Aorta (tissue), 5 donors: ENCODE measurements at places on chromosomes 2 and 18. TPM values are rescaled to one million over a fixed set of nuclear protein-coding genes. Genes with fewer than 3 reads are reported as not detected.

- H3K27ac ChIP-seq = no peak overlapping the region
- H3K4me1 ChIP-seq = no peaks in the 10 kb centered on the region
- H3K27me3 ChIP-seq = no peaks in the 10 kb centered on the region
- no peaks in the 10 kb centered on the region for H3K36me3 ChIP-seq
- no peak overlapping the region for H3K4me3 ChIP-seq
Observed at GRCh38 chr2:219155054-219155644, 5.5 kb downstream of the NHEJ1 start.

GRCh38 chr2:234245945-234246344, 195.4 kb downstream of the SPP2 start:
- no peak for DNase-seq
- H3K4me3 ChIP-seq = no peak overlapping the region
- no peaks in the 10 kb centered on the region for H3K36me3 ChIP-seq

DNA sequence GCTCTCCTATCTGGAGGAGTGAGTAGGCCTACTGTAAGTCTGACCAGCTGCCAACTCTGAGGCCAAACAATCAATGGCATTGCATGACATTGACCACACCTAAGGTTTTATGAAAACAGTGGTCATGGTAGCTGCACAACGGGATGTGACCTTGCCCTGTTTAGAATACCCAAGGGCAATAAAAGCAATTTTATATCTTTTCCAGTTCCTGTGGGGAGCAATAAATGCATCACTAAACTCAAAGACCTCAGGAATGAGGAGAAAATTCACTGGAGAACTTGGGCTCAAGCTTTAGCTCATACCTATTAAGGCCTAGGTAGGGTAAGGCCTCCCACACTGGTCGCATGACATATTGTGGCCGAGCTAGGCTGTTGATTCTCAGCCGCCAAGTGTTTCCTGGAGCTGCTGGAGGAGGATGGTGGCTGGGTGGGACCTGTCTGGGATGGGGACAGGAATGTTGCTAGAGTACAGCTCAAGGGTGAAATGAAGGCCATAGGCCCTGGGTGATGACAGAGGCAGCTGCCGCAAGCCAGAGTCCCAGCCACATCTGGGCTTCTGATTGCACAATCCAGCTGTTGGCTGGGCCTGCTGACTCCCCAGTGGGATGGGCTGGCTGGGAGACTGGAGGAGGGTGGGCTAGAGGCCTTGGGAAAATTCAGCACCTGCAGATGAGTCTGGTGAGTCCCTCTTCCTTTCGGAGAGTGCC, 313.7 kb downstream of the CYP26B1 start:
- DNase-seq = no peak
- H3K27me3 ChIP-seq = no peaks in the 10 kb centered on the region
- no peaks in the 10 kb centered on the region for H3K4me1 ChIP-seq
- H3K4me3 ChIP-seq = no peak overlapping the region

Gene CD226
- total RNA-seq = 3.2 TPM

GRCh38 chr2:181367906-181368435, 89.2 kb upstream of the ITGA4 start:
- no peaks in the 10 kb centered on the region for H3K27me3 ChIP-seq
- no peak overlapping the region for H3K27ac ChIP-seq
- H3K4me1 ChIP-seq = no peaks in the 10 kb centered on the region
- no peak overlapping the region for H3K4me3 ChIP-seq
- DNase-seq = no peak

DNA sequence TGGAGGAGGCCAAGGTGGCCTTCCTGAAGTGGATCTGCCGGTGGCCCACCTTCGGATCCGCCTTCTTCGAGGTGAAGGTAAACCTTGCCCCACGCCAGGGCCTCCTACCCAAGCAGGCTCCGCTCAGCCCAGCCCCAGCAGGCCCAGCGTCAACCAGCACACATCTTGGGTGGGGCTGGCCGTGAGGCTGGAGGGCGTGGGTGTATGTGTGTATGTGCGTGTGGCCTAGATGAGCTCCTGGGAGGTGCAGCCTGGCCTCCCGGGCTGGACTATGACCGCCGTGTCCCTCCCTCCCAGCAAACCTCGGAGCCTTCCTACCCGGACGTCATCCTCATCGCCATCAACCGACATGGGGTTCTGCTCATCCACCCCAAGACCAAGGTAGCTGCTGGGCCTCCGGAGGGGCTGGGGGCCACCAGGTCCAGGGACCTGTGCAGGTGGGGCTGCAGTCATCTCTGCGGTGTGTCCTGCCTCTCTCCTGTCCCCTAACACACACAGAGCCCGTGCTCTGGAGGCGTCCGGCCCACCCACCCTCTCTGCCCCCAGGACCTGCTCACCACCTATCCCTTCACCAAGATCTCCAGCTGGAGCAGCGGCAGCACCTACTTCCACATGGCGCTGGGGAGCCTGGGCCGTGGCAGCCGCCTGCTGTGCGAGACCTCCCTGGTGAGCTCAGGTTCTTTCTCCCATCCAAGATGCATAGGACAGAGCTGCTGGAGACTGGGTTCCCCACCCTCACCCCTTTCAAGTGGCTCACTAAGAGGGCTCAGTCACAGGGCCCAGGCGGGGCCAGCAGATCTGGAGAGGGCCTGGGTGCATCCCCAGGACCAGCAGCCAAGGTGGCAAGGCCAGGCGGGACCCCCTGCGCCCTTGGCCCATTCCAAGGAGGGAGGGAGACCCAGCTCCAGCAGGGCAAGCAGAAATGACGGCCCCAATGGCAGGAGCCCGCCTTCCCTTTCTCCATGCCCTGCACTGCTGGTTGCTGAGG, 9.4 kb upstream of the GPR17 start:
- no peak overlapping the region for H3K4me3 ChIP-seq
- no peaks in the 10 kb centered on the region for H3K4me1 ChIP-seq
- no peaks in the 10 kb centered on the region for H3K27me3 ChIP-seq
- no peaks in the 10 kb centered on the region for H3K36me3 ChIP-seq

Gene ASPRV1
- total RNA-seq = 3.4 TPM

Gene OSR1
- total RNA-seq = 79.1 TPM

- H3K27me3 ChIP-seq = no peaks in the 10 kb centered on the region
- no peak for DNase-seq
- no peaks in the 10 kb centered on the region for H3K36me3 ChIP-seq
- H3K4me3 ChIP-seq = no peak overlapping the region
Observed at GRCh38 chr2:69693775-69694450, 48.0 kb upstream of the ANXA4 start.

- H3K27me3 ChIP-seq = no peaks in the 10 kb centered on the region
- no peaks in the 10 kb centered on the region for H3K4me1 ChIP-seq
- H3K36me3 ChIP-seq = no peaks in the 10 kb centered on the region
- no peak for DNase-seq
- H3K27ac ChIP-seq = no peak overlapping the region
- no peak overlapping the region for H3K4me3 ChIP-seq
Observed at GRCh38 chr2:146477383-146477782, 1367.4 kb upstream of the ACVR2A start.

Gene GCA
- 32.5 TPM for total RNA-seq

GRCh38 chr18:77708826-77709506, 459.3 kb downstream of the GALR1 start:
- no peak for DNase-seq
- no peaks in the 10 kb centered on the region for H3K27me3 ChIP-seq
- no peak overlapping the region for H3K4me3 ChIP-seq
- no peak overlapping the region for H3K27ac ChIP-seq
- H3K4me1 ChIP-seq = no peaks in the 10 kb centered on the region

Gene ACTG2
- total RNA-seq = 1,843 TPM

- no peaks in the 10 kb centered on the region for H3K36me3 ChIP-seq
- DNase-seq = no peak
- no peaks in the 10 kb centered on the region for H3K4me1 ChIP-seq
- no peaks in the 10 kb centered on the region for H3K27me3 ChIP-seq
- H3K27ac ChIP-seq = no peak overlapping the region
Observed at GRCh38 chr18:14945984-14946383, 198.0 kb downstream of the ANKRD30B start.

Gene PPP1R1C
- total RNA-seq = 1.6 TPM

DNA sequence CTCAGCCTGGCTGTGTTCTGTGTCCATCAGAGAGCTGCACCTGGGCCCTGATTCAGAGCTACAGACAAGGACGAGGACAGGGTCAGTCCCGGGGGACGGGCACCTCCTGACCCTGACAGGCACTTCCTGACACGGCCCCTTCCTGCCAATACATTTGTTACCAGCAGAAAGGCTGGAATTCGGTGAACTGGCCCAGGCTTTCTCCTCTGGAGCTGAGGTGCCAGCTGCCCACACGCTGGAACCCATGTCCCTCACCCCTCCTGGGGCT, 12.3 kb upstream of the ZNF519 start:
- H3K27ac ChIP-seq = no peak overlapping the region
- no peak overlapping the region for H3K4me3 ChIP-seq
- H3K36me3 ChIP-seq = no peaks in the 10 kb centered on the region
- no peak for DNase-seq
- H3K27me3 ChIP-seq = no peaks in the 10 kb centered on the region
- no peaks in the 10 kb centered on the region for H3K4me1 ChIP-seq

DNA sequence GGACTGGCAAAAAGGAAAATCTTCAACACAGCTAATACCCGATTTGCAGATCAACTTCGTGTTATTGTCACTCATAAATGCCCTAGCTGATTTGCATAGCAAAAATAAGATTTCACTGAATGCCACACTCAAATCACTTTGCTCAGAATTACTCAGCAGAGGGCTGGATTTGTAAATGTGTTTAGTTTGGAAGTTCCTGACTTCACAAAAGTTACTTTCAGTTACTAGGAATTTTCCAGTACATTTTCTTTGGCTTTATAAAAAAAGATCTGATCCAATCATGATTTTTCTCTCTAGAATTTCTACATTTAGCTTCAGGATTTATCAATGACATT, 433.3 kb upstream of the ID2 start:
- no peaks in the 10 kb centered on the region for H3K27me3 ChIP-seq
- H3K36me3 ChIP-seq = no peaks in the 10 kb centered on the region
- DNase-seq = no peak
- peaks cover 5% of the 10 kb centered on the region for H3K4me1 ChIP-seq
- peak overlapping the region; percentile 91 for H3K27ac ChIP-seq

DNA sequence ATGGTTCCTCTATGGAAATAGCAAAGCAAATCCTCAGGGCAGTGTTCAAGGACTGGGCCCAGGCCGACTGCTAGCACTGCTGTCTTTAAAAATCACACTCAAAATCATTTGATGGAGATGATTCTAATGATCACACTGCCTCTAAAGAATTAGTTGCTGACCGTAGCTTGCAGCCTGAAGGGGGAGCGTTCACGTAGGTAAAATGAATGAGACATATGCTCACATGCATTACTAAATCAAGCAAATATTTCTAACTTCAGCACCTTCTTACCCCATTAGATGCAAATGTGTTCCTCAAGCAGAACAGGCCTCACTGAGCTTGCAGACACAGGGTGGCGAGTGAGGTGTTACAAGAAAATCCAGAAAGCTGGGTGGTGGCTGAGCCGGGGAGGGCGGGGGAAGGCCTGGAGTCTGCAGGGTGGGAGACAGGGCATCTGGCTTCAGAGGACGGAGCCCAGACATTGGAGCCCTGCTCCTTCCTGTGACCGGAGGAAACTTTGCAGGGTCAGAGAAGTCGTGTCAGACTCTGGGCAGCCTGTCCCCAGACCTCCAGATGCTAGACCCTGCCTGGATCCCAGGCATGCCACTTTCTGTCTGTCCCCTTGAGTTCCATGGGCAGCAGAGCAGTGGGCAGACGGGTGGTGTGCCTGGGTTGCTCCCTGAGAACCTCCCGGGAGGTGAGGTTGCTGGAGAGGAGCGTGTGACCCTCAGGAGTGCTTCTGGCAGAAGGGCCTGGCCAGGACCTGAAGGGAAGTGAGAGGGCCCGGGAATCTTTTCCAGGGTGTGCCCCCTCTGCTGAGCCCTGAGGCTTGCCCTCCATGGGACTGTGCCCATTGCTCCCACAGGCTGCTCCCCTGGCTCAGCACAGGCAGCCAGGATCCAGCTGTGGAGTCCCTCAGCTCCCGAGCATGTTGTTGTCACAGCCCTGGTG, 7.1 kb upstream of the NPPC start:
- no peaks in the 10 kb centered on the region for H3K27me3 ChIP-seq

- DNase-seq = no peak
- H3K27ac ChIP-seq = no peak overlapping the region
- no peaks in the 10 kb centered on the region for H3K4me1 ChIP-seq
Observed at GRCh38 chr2:123953846-123954245, 71.2 kb upstream of the CNTNAP5 start.

DNA sequence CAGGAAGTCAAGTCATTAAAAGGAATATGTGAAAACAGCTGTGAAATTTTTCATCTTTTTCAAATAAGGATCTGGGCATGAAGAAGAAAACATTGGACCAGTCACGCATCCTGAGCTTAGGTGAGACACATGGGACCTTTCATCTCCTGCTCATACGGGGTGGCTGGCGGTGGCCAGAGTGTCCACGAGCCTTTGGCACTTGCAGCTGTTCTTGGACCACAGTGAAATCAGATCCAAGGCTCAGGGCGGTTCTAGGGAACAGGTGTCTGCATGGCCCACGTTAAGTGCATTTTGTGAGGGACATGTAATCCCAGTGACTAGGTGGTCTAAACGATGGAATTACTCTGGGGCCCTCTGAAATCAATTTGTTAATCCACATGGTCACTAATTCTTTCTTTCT, 212.7 kb upstream of the COPS8 start:
- H3K27me3 ChIP-seq = no peaks in the 10 kb centered on the region
- no peak overlapping the region for H3K4me3 ChIP-seq
- H3K27ac ChIP-seq = no peak overlapping the region
- no peak for DNase-seq
